CD4-positive, alpha-beta memory T cell (primary cell): ENCODE measurements at places on chromosomes 4 and X. TPM values are rescaled to one million over a fixed set of nuclear protein-coding genes. Genes with fewer than 3 reads are reported as not detected.
A peak's percentile ranks its signal among the peaks of the same experiment; 100 is the strongest.

DNA sequence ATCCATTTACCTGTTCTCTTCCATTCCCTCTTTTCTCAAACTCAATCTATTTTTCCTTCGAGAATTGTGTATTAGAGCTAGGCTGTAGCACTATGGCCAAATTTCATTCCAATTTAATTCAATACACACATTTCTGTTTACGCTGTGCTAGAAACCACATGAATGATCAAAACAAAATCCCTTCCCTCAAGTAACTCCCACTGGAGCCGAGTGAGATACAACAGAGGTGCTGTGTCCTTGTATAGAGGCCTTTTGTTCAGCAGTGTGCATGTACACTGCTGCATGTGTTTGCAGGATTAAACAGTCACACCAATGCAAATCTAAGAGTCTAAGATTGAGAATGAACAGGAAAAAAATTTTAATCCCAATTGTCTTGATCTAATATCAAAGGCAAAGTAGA is 734.2 kb downstream of the RAPGEF2 start:
- H3K36me3 ChIP-seq = no peaks in the 10 kb centered on the region
- DNase-seq = no peak
- no peak overlapping the region for H3K4me3 ChIP-seq
- no peaks in the 10 kb centered on the region for H3K27me3 ChIP-seq
- H3K4me1 ChIP-seq = no peaks in the 10 kb centered on the region

Gene MAP9
- polyA plus RNA-seq = 4.9 TPM

Gene TMEM31
- polyA plus RNA-seq = not detected

DNA sequence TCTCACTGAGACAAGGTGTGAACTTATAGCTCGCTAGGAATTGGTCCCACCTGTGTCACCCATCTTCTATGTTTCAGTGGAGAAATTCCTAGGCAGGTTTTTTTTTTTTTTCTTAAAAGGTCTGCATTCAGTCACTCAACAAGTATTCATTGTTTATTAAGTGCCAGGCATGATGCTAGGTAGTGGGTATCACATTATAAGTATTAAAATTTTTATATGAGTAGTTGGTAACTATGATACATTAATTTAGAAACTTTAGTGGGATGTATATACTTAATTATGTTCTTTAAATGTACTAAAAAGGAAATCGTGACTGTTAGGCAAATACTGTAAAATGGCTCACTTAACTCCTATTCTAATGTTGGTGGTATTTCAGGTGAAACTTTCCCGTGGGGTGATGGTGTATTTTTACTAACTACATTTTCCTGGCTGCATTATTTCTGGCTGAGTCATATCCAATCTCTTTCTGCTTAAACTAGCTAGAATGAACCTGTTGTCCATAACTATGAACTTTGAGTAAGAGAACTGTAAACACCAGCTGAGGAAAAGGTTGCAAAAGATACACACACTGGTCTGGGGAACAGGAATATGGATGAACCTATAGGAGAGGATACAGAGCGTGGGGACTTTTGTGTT is 49.3 kb upstream of the MED14 start:
- no peaks in the 10 kb centered on the region for H3K27me3 ChIP-seq
- no peak overlapping the region for H3K27ac ChIP-seq
- no peaks in the 10 kb centered on the region for H3K4me1 ChIP-seq
- no peak overlapping the region for H3K4me3 ChIP-seq
- H3K36me3 ChIP-seq = no peaks in the 10 kb centered on the region

Gene APBB2
- polyA plus RNA-seq = not detected

Gene UGT2B7
- polyA plus RNA-seq = not detected

Gene TAF7L
- not detected for polyA plus RNA-seq

GRCh38 chrX:118530219-118530911 is 34.8 kb downstream of the DOCK11 start:
- H3K4me1 ChIP-seq = peaks cover 85% of the 10 kb centered on the region
- no peaks in the 10 kb centered on the region for H3K27me3 ChIP-seq
- no peak for DNase-seq
- no peak overlapping the region for H3K4me3 ChIP-seq
- H3K27ac ChIP-seq = peak overlapping the region; percentile 68
- H3K36me3 ChIP-seq = no peaks in the 10 kb centered on the region

Gene SHROOM4
- polyA plus RNA-seq = not detected

- H3K4me3 ChIP-seq = no peak overlapping the region
- H3K36me3 ChIP-seq = no peaks in the 10 kb centered on the region
- H3K4me1 ChIP-seq = no peaks in the 10 kb centered on the region
Measured at GRCh38 chrX:140723121-140723715, 13.7 kb downstream of the LINC00632 start.

Gene P2RY8
- 261 TPM for polyA plus RNA-seq

GRCh38 chrX:18172970-18173369 is 47.7 kb downstream of the BEND2 start:
- H3K4me3 ChIP-seq = no peak overlapping the region
- DNase-seq = no peak
- H3K27ac ChIP-seq = no peak overlapping the region
- H3K27me3 ChIP-seq = no peaks in the 10 kb centered on the region
- no peaks in the 10 kb centered on the region for H3K4me1 ChIP-seq
- H3K36me3 ChIP-seq = no peaks in the 10 kb centered on the region

Gene PPP1R2C
- polyA plus RNA-seq = 1.8 TPM

- H3K4me3 ChIP-seq = no peak overlapping the region
- no peaks in the 10 kb centered on the region for H3K27me3 ChIP-seq
- peaks cover 8% of the 10 kb centered on the region for H3K4me1 ChIP-seq
- no peak for DNase-seq
Measured at GRCh38 chr4:163548481-163549243, 54.2 kb downstream of the TMA16 start.

DNA sequence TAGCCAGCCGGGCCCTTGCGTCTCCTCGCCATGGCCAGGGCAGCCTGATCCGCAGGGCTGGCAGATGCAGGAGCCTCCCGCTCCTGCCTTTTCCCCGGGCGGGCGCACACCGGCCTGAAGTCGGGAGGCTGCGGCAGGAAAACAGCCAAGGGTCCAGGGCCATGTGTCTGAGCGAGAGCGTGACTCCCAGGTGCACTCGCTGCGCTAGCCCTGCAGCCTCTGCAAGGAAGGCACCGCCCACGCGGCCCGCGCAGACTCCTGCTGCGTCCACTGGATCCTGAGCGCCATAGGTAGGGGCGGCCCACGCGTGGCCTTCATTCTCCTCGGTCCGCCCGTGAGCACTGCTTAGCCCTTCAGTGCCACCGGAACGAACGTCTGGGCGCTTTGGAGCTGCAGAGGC is 379.9 kb downstream of the TRAM1L1 start:
- no peaks in the 10 kb centered on the region for H3K36me3 ChIP-seq
- no peak for DNase-seq
- no peak overlapping the region for H3K4me3 ChIP-seq
- H3K4me1 ChIP-seq = no peaks in the 10 kb centered on the region

Gene CENPE
- polyA plus RNA-seq = not detected

- no peak overlapping the region for H3K4me3 ChIP-seq
Measured at GRCh38 chrX:16666541-16666940, 16.6 kb downstream of the S100G start.

Gene FGFR3
- not detected for polyA plus RNA-seq

DNA sequence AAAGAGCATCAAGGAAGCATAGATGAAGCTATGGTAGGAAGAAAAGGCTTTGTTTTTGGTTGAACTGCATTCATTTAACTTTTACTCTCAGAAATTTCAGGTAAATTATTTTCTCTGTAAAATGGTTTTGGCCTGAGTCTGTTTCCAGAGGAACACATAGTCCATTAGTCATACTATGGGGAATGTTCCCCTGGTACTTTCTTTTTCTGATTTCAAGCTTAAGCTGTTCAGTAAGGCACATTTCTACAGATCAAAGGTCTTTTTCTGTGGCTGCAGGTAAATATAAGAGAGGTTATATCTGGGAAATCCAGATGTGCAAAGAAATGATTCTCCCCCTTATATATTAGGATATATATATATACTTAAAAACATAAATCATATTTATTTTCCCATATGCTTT is 1744.4 kb upstream of the ADGRL3 start:
- no peak overlapping the region for H3K27ac ChIP-seq
- H3K4me1 ChIP-seq = no peaks in the 10 kb centered on the region
- H3K36me3 ChIP-seq = no peaks in the 10 kb centered on the region
- no peak overlapping the region for H3K4me3 ChIP-seq

Gene BRCC3
- polyA plus RNA-seq = 18.8 TPM

- DNase-seq = no peak
- no peak overlapping the region for H3K4me3 ChIP-seq
- H3K4me1 ChIP-seq = peaks cover 5% of the 10 kb centered on the region
- H3K36me3 ChIP-seq = no peaks in the 10 kb centered on the region
- no peaks in the 10 kb centered on the region for H3K27me3 ChIP-seq
Measured at GRCh38 chrX:101057093-101057714, 5.3 kb upstream of the TRMT2B start.

- H3K4me3 ChIP-seq = no peak overlapping the region
- no peaks in the 10 kb centered on the region for H3K36me3 ChIP-seq
- no peaks in the 10 kb centered on the region for H3K27me3 ChIP-seq
- H3K4me1 ChIP-seq = no peaks in the 10 kb centered on the region
- no peak overlapping the region for H3K27ac ChIP-seq
- DNase-seq = no peak
Measured at GRCh38 chr4:174707051-174707676, 121.9 kb downstream of the GLRA3 start.

- no peak overlapping the region for H3K27ac ChIP-seq
- no peaks in the 10 kb centered on the region for H3K27me3 ChIP-seq
- H3K4me3 ChIP-seq = no peak overlapping the region
- no peaks in the 10 kb centered on the region for H3K4me1 ChIP-seq
Measured at GRCh38 chr4:54657185-54657550, 589 bp upstream of the KIT start.

DNA sequence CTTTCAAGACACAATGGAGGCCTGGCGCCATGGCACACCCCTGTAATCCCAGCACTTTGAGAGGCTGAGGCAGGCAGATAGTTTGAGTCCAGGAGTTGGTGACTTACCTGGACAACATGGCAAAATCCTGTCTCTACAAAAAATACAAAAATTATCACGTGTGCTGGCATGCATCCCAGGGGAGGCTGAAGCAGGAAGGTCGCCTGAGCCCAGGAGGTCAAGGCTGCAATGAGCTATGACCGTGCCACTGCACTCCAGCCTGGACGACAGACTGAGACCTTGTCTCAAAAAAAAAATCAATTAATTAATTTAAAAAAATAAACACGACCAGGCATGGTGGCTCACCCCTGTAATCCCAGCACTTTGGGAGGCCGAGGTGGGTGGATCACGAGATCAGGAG is 2.0 kb upstream of the CTPS2 start:
- H3K36me3 ChIP-seq = no peaks in the 10 kb centered on the region
- DNase-seq = no peak
- H3K27ac ChIP-seq = no peak overlapping the region
- no peak overlapping the region for H3K4me3 ChIP-seq

Gene PRRG3
- not detected for polyA plus RNA-seq

- no peak overlapping the region for H3K4me3 ChIP-seq
- H3K27me3 ChIP-seq = no peaks in the 10 kb centered on the region
- no peak for DNase-seq
- H3K27ac ChIP-seq = no peak overlapping the region
Measured at GRCh38 chr4:187088070-187088799, 364.6 kb upstream of the FAT1 start.

DNA sequence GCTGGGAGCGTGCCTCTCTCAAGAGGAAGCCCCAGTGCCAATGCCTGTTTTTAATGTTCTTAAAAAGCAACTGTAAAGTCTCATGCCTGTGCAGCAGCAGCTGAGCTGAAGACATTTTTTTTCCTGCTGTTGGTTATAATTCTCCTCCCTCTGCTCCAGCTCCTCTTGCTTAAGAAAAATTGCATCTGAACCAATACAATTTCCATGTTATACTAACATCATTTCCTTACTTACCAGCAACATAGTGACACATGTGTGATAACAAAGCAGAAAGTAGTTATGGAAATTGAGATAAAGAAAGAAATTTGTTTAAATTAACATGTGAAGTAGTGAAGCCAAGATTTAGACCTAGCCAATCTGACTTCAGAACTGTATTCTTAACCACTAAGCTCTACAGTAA is 101.4 kb downstream of the TBC1D19 start:
- no peak overlapping the region for H3K4me3 ChIP-seq
- H3K36me3 ChIP-seq = no peaks in the 10 kb centered on the region
- no peaks in the 10 kb centered on the region for H3K4me1 ChIP-seq
- H3K27ac ChIP-seq = no peak overlapping the region
- DNase-seq = no peak
- H3K27me3 ChIP-seq = no peaks in the 10 kb centered on the region

GRCh38 chr4:35559559-35560365 is 684.6 kb downstream of the ARAP2 start:
- H3K4me3 ChIP-seq = no peak overlapping the region
- DNase-seq = no peak
- H3K27ac ChIP-seq = no peak overlapping the region
- no peaks in the 10 kb centered on the region for H3K4me1 ChIP-seq
- no peaks in the 10 kb centered on the region for H3K27me3 ChIP-seq

GRCh38 chrX:68843992-68844391 is 15.2 kb downstream of the EFNB1 start:
- H3K4me3 ChIP-seq = no peak overlapping the region
- no peaks in the 10 kb centered on the region for H3K27me3 ChIP-seq
- H3K4me1 ChIP-seq = no peaks in the 10 kb centered on the region
- H3K27ac ChIP-seq = no peak overlapping the region
- DNase-seq = no peak

GRCh38 chr4:138775489-138775888 is 240.1 kb upstream of the NOCT start:
- DNase-seq = no peak
- no peaks in the 10 kb centered on the region for H3K27me3 ChIP-seq
- no peaks in the 10 kb centered on the region for H3K4me1 ChIP-seq
- no peak overlapping the region for H3K27ac ChIP-seq
- no peaks in the 10 kb centered on the region for H3K36me3 ChIP-seq
- H3K4me3 ChIP-seq = no peak overlapping the region

Gene QRFPR
- not detected for polyA plus RNA-seq

DNA sequence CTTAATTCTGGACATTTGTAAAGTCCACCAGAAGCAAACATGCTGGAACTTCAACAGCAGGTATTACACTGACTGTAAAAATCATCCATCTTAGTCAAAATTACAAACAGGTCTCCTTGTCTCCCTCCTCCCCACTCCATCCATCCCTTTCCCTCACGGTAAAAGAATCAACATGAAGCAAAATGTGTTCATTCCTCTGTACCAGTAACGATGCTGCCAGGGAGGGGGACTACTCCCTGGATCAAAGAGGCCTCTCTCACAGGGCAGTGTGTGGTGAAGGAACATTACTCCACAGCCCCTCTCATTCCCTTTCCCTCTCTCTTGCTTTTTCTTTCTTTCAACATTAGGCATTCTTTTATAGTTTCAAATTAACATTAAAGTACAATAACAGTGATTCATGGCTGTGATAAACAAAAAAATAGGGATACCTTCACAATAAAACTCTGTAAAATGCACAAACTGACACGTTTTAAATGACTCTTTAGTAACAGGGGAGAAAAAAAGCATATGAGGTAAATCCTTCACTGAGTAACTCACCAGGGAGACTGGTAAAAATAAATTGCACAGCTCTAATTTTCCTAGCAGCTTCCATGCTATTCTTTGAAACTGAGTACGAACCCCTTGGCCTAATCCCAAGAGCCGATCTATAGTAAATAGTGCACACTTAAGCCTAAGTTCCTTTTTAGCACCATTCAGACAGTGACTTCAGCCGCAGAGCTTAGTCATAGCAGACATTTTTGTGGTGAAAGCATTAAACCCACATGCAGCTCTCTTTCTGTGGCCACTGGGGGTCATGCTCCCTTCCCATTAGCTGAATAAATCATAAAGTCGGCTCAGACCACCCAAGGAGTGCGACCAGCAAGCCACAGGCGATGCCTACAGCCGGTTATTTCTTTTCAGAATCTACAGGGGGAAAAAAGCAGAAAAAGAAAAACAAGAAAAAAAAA is 215.6 kb upstream of the GYPA start:
- no peaks in the 10 kb centered on the region for H3K36me3 ChIP-seq
- H3K27ac ChIP-seq = no peak overlapping the region
- no peak overlapping the region for H3K4me3 ChIP-seq
- no peaks in the 10 kb centered on the region for H3K4me1 ChIP-seq

Gene DCAF12L1
- not detected for polyA plus RNA-seq

Gene TLR2
- polyA plus RNA-seq = 1.3 TPM
